ENCODE measurements at places on chromosomes 1 and 21.
A peak's percentile ranks its signal among the peaks of the same experiment; 100 is the strongest.

DNA sequence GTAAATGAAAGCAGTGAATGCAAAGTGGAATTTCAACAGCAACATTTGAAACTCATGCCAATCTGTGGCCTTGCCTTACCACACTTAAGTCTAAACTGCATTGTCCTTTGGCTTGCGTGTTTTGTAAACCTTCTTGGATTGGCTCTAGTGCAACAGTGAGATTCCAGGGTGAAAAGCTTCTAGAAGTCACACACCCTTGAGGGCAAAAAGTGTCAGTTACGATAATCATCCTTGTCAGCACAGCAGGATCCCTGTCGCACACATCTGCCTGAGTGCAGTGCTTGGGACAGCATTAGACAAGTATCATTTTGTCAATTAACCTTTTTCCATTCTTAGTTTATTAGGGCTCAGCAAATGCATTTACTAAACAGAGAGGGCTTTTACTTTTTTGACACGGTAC, 243.4 kb upstream of the PTBP2 start:
- no peak for DNase-seq

DNA sequence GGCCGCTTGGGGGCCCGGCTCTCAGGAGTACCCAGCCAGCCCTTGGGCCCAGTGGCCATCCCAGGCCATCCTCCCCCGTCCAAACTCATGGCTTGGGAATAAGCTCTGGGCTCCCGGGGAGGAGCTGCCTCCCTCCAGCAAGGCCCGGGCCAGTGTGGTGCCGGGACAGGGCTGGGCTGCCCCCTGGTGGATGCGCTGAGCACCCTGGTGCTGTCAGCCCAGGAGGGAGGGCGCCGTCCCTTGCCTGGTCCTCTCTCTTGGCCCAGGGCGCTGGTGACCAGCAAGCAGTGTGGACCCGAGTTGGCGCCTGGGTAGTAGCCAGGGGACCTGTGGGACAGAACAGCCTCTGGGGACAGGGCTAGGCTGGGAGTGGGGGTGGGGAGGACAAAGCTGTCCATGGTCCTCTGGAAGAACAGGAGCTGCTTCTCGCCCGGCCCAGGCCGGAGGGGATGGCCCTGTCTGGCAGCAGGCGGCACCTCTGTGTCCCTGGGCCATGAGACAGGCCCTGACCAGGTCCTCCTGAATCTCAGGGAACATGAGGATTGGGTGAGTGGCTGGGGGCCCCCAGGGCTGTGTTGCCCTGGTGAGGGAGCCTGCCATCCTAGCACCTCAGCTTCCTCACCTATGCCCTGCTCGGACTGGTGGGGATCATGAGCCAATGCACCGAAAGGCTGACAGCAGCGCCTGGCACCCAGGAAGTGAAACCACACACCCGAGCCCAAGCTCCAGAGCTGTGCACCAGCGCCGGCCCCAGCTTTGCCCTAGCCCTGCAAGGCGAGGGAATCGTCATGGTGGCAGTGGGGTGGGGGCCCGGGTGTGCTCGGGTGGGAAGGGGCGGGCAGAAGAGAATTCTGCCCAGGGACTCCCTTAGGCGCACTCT, 9.4 kb downstream of the MORN1 start:
- peak; percentile 75 for DNase-seq

GRCh38 chr1:172585348-172585747, 52.4 kb downstream of the SUCO start:
- no peak for DNase-seq

- no peak for DNase-seq
Observed at GRCh38 chr1:89576013-89576412, 51.4 kb downstream of the LRRC8B start.

GRCh38 chr21:44413566-44414290, 41.6 kb upstream of the LRRC3 start:
- no peak for DNase-seq

DNA sequence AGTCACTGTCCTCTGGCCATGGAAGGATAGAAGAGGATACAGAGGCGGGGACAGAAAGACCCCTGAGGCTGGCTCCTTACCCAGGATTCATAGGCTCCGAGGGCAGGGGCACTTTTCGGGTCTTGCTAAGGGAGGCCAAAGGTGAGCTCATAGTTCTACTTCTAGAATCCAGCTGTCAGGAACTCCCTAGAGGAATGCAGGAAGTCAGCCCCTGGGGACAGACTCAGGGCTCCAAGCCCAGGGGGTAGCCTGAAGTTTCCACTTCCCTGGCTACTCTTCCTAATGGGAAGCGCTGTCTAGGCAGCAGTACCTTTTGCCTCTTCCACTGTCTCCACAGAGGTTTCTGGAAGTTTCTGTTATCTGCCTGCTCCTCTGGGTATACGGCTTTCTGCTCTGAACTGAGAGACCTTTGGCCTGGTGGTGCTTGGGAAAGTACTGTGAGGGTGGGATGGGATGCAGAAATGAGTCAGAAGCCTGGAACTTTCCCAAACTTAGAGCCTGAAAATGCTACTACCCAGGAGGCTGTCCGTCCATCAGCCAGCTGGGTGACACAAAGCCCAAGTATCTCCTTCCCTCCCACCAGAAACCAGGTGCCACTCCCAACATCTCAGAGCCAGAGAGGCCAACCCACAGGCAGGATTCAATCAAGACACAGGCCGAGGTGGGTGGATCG, 3.6 kb downstream of the UBXN11 start:
- no peak for DNase-seq

GRCh38 chr1:46569884-46570725, 18.7 kb upstream of the KNCN start:
- no peak for DNase-seq

DNA sequence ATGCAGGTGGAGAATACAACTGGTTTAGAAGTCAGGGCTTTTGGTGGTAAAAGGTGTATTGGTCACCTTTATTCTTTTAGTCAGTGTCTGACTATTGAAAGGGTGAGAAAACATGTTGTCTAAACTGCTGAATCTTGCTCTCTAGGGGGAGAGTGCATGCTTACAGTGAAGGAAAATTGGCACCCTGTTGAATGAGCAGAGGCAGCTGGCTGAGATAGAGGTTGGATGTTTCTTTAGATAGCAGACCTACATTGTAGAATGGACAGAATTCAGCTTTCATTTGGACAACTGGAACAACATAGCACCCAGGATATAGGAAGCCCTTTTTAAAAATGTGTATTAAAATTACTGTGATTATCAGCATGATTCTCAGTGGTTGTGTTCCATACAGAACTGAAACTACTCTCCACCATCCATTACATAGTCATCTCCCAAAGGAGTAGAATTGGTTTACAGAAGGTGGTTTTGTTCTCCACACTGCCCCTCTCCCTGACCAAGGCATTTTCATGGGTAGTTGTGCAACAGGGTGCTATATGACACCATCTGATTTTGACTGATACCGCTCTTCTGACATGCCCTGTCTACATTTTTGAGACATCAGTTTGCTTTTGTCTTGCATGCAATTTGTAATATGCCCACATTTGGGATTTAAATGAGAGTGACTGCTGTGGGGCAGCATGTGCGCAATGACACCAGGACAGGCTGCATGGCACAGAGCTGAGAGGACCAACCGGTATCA, 16.2 kb downstream of the RHOU start:
- peak; percentile 88 for DNase-seq

DNA sequence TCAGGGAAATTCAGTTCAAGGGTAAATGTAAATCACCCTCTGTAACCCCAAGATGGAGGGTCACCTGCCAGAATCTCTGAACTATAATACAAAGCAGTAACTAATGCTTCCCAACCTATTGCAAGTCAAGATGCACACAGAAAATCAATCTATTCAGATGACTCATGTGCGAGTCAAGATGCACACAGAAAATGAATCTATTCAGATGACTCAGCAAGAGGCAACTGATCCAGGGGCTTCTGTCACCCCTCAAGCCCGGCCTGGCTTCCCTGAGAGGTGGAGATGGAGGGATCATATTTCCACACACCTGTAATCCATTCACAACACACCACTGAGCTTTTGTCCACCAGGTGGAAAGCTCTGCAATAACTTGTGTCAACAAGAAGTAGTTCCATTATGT, 17.4 kb upstream of the HIVEP3 start:
- DNase-seq, result no peak

DNA sequence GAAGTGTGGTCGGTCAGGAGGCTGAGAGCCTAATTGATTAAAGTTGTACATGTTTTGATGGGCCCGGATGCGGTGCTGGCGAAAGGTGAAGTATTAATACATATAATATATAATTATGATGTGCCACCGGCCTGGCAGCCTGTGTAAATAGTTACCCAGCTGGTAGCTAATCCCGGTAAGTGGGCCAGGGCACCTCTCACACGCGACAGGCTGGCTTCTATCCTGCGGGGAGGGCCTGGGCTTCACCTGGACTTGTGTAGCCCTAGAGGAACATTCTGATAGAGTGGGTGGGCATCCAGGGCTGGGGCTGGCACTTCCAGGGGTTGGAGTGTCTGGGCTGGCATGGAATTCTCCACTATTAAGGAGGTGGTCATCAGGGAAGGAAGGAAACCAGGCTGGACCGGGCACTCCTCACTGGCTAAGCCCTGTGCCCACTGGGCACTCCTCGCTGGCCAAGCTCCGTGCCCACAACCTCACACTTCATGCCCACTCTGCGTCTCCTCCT, 48.3 kb downstream of the IGSF21 start:
- no peak for DNase-seq

DNA sequence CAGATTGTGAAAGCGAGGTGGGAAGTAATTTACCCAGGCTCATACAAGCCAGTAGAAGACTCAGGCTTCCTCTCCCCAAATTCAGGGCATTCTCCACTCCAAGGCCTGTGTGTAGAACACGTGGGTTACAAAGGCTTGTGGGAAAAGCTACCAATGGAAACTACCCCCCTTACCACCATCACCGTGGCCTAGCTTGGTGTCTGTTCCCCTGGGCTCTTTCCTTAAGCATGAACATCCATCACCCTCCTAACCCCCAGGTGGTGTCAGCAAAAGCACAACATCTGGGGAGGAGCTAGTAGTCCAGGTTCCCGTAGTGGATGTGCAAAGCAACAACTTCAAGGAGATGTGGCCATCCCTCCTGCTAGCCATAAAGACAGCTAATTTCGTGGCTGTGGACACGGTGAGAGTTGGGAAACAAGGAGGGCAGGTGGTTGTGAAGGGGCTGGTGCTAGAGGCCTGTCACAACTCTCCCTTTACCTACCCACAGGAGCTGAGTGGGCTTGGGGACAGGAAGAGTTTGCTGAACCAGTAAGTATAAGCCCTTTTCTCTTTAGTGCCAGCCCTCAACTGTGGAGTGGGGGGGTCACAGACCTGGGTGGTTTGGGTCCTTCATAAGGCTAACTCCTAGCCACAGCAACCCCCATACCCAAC, 701 bp upstream of the MUTYH start:
- peak; percentile 48 for DNase-seq

Data from NB4 (cell line).